ENCODE measurements at places on chromosomes 5 and 9.
A peak's percentile ranks its signal among the peaks of the same experiment; 100 is the strongest.

DNA sequence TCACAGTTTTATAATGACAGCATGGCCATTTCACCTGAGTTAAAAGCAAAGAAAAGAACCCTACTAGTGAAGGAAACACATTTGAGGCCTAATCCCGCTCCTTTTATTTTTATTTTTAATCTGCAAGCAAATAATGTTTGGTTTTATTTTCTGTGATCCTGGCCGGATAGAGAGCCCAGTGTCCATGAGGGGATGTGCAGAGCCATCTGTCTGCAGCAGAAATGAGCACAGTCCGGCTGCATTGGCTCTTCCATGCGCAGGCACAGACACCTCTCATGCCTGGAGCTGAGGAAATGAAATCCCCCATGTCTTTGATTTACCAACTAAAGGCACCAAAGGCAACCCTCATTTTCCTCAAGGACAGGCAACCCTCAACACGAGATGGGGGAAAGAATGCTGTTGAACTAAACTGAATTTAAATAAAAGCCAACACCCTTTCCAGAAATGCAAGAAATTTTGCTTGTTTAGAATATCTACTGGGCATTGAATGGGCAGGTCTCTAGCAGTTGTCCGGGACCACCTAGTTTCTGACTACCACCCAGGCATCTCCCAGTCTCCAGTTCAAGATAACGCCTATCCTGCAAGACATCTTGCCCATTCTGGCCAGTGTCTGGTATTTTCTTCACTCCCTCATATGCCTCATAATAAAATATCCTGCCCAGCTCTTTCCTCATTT lies 47.9 kb upstream of the SEMA6A start:
- DNase-seq, result no peak

- no peak for DNase-seq
Measured at GRCh38 chr5:154385236-154385512, 60.6 kb upstream of the SAP30L start.

DNA sequence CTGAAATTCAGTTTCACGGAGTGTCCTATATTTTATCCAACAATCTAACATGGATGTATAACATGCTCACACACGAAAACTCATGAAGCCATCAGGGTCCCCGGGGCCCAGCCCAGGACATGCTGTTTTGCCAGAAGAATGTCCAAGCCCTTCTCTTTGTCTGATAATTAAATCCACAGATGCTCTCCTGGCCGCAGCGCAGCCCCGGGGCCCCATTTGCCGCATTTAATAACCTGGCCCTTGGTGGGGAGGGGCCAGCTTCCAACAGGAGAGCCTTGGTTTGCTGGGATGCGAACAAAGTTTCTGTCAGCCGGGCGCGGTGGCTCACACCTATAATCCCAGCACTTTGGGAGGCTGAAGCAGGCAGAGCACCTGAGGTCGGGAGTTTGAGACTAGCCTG lies 30.0 kb downstream of the PLPP7 start:
- no peak for DNase-seq

GRCh38 chr5:128424646-128425045 lies 113.4 kb downstream of the FBN2 start:
- no peak for DNase-seq

GRCh38 chr5:173873306-173873922 lies 14.7 kb upstream of the CPEB4 start:
- DNase-seq, result no peak

DNA sequence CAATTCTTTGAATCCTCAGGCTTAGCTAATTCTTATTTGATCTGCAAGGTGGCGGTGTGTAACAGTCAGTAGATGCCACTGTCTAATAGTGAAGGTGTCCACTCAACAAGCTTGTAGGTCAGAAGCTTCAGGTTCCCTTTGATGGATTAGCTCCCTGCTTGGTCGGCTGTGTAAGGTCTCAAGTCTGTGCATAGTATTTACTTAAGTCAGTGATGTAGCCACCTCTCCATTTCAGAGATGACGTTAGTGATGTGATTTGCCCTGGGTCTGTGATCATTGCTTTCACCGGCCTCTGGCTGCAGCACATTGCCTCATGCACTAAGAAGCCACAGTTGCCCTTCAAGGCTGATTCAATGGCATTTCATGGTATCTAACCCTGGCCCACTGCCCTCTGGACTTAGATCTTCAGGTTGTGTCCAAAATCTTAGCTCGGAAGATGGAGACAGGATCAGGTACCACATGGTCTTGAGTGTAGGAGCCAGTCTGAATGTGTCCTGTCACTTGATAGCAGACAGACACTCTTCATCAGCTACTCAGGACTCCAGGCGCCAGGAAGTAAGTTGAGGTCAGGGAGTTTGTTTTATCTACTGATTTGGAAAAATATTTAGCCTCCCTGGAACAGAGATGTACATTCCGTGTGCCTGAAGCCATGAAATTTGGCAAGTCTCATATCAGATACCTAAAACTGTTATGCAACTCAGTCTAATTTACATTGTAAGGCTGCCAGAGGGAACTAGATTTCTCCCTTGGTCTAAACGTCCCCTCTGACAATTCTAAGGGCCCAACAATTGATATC lies 42.9 kb downstream of the SUB1 start:
- no peak for DNase-seq

DNA sequence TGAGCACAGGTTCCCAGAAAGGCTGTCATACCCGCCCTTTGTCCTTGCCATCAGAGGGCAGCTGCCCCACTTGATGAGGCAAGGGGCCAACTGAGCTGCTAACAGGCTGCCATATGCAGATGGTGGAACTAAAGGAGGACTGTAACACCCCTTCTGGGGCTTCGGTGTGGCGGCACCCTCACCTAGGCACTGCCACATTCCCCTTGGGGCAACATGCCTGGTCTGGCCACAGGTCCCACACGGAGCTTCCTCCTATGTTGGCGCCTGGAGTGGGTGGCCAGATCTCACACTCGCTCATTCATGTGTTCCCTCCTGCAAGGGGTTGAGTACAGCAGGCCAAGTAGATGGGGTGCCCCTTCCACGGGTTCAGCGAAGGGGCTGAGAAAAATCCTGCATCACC lies 777.4 kb upstream of the CHD1 start:
- no peak for DNase-seq

DNA sequence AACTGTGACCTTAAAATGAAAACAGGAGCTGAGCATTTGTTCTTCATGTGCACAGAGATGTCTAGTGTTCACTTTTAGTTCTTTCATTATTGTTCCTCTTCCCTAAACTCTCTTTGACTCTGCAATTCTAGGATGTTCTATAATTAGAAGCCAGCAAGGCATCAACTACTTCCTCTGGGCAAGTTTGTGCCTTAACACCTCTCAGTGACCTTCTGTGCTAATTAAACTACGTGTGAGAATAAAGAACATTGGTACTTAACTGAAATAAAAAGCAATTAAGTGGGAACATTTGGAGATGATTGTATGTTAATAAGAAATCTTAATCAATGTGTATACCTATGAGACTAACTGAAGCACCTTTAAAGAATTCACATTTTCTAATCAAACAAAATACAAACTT lies 242.8 kb downstream of the RASEF start:
- no peak for DNase-seq

DNA sequence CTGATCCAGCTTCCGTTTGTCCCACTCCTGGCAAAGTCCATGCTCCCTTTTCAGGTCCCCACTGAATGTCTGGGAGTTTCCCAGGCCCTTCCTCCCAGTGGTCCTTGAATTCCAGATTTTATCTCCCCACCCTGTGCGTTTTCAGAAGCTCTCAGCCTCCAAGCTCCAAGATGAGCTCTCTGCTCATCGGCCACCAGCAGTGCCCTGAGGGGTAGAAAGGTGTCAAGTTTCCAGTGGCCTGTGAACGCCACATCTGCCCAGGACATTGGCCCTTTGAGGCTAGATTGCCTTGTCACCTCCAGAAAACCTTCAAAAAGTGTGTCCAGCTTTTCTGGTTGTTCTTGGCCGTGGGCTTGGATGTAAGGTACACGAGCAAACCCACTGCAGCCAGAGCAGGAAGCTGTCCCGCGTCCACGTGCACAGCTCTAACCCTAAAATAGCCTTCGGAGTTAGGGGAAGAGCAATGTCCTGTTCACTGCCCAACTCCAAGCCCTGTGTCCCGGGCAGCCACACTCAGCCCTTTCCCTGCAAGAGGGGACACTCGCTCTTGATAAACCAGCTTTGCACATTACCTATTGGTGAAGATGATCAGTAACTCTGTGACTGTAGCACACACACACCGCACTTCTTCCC lies 10.9 kb upstream of the LRRC14B start:
- no peak for DNase-seq

- DNase-seq, result no peak
Measured at GRCh38 chr5:173733831-173734501, 117.5 kb upstream of the BOD1 start.

DNA sequence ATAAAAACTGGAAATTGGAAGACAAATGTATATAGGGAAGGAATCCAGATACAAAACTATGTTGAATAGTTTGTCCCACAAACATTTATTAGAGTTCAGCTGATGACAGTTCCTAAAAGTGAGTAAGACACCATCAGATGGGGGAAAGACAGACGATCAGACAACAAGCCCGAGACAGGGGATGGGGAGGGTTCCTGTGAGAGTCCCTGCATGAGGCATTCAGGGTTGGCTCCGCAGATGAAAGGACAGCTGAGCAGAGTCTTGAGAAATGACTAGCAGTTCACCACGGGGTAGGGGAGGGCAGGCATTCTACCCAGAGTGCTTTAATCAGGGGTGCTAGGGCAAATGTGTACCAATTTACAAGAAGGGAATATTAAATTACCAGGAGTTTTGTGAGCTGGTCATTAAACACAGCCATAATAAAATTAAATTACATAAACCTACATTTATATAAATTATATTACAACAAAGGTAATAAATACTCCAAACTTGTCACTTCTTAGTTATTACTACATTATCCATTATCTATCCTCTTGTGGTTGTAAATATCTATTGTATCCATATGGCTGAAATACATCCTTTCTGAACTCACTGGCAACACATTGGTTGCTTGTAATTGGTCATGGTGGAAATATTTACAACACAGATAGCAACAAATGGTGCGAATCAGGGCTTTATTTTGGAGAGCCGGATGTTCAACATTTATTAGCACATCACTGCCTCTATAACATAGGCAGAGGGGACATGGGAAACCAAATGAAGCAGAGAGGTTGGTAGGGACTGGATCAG lies 27.8 kb downstream of the TNFSF15 start:
- no peak for DNase-seq

DNA sequence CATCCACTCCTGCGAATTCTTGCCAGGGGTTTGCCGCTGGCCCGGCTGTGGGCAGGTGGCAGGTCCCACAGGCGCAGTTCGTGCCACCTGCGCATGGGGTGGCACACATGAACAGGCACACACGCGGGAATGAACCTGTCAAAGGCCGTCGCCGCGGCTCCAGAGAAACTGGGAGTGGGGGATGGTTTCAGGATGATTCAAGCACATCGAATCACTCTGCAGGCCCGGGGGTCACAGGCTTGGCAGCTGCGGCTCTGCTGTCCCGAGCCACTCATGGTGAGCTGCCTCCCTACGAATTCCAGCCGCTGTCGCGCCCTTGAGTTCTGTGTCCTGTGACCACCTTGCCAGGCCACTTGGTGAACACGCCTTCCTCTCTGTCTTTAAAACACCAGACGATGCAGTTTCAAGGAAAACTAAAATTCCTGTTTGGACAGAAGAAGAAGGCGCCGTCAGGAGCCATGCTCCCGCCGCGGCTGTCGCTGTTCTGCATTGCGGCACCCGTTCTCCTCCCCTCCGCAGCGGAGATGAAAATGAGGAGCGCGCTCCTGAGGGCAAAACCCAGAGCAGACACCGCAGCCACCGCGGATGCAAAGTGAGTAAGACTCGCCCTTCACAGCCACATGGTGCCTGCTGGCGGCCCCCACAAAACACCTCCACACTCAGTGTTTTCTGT lies 15.4 kb upstream of the EXOC3 start:
- DNase-seq, result peak; percentile 41

DNA sequence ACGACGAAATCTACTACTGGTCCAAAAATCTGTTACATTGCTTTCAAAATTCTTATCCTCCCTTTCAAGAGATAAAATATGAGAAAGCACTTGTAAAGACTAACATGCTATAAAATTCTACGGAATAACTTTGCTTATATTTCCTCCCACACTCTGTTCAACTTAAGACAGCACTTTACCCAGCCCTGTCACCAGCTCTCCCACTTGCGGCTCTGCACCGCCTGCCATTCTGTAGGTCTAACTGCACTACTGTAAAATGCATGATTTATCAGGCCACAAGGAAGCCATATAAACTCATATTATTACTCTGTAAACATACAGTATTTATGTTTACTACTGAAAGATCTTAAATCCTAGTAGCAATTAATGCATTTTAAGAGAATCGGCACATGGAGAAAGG lies 11.4 kb downstream of the CTNND2 start:
- no peak for DNase-seq

- no peak for DNase-seq
Measured at GRCh38 chr5:53858700-53859456, 298.4 kb downstream of the NDUFS4 start.

GRCh38 chr9:120916588-120916987 lies 10.0 kb downstream of the TRAF1 start:
- no peak for DNase-seq

DNA sequence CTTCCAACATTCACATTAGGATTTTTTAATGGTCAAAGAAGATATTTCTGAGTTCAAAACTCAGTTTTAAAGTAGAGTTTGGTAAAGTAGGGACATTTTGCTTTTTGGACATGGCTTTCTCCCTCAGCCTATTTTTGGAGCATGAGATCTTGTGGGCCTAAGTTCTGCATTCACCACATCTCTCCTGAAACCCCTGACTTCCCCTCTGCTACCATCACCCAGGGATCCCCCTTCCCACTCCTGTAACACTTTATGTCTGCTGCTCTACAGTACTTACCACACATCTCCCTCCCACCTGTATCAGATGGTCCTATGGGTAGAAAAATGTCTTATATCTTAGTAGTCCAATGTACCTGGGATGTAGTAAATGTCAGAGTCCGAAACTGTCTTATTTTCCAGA lies 48.2 kb upstream of the JAK2 start:
- DNase-seq, result no peak

- DNase-seq, result peak; percentile 54
Measured at GRCh38 chr9:34125681-34126206, 754 bp downstream of the DCAF12 start.

DNA sequence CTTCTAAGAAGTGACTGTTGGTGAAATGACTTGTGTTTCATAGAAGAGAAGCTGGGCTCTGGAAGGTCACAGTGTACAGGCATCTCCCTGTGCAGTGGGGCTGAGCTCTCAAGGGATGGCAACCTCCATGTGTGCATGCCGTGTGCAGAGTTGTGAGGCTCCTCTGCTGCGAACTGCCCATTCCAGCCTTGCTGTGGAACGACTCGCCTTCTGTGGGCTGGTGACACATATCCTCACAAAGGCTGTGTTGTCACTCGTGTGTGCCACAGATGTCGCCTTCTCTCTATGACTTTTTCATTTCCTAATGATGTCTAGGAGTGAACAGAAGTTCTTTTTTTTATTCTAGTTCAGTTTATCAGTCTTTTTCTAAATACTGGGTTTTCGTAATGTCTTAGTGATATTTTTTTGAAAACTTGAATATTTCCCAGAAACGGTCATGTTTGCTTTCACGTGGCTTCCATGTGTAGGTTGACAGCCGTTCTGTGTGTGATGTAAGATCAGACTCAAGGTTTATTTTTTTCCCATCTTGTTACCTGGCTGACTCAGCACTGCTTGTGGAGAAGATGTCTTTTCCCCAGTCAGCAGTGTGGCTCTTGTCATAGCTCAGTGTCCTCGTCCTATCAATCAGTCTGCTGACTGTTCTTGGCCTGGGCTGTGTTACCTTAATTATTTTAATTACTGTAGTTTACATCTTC lies 57.3 kb upstream of the CACNA1B start:
- no peak for DNase-seq
